ENCODE measurements at places on chromosomes 2 and 18. TPM values are rescaled to one million over a fixed set of nuclear protein-coding genes. Genes with fewer than 3 reads are reported as not detected.
A peak's percentile ranks its signal among the peaks of the same experiment; 100 is the strongest.

- no peak overlapping the region for H3K27ac ChIP-seq
- DNase-seq, result no peak
- no peaks in the 10 kb centered on the region for H3K4me1 ChIP-seq
- H3K27me3 ChIP-seq, result no peaks in the 10 kb centered on the region
- H3K36me3 ChIP-seq, result no peaks in the 10 kb centered on the region
- no peak overlapping the region for H3K4me3 ChIP-seq
Observed at GRCh38 chr2:235754357-235755207, 260.7 kb downstream of the AGAP1 start.

DNA sequence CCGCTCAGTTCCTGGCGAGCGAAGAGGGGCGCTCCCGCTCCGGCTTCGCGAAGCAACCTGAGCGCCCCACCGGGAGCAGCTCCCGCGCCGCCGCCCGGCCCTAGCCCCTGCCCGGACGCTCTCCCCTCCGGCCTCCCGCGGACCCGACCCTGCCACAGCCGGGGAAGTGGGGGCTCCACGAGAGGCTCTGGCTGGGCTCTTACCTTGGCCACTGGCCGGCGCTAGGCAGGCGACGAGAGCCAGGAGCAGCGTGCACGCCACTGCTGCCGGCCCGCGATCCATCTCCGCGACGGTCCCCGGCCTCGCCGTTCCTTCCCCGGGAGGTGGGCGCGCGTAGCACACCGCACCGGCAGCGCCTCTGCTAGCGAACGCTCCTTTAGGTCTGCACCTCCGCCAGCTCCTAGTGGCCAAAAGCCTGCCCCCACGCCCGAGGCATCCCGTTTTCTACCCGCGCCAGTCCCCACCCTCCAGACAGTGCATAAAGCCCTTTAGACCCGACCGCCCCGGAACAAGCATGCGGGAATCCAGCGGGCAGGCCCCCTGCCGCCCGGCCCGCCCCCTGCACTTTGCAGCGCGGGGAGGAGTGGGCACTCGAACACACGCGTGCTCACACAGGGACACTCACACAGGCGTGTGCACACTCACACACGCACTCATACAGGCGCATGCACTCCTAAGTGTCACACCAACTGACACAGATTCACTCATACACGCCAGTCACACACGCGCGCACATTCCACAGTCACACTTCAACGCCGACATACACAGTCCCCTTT lies at the start of gene LRP2:
TSS of gene LRP2 (minus strand) at position 417 of the 776 bp plus-strand sequence. CDS start at position 282, 135 bp downstream.
- DNase-seq, result no peak
- no peaks in the 10 kb centered on the region for H3K36me3 ChIP-seq
- H3K27me3 ChIP-seq, result no peaks in the 10 kb centered on the region
- H3K27ac ChIP-seq, result no peak within 1 kb of the TSS
- peaks cover 26% of the 10 kb centered on the region for H3K4me1 ChIP-seq
- H3K4me3 ChIP-seq, result peak within 1 kb of the TSS; percentile 47

- H3K27me3 ChIP-seq, result no peaks in the 10 kb centered on the region
- no peak overlapping the region for H3K27ac ChIP-seq
- no peaks in the 10 kb centered on the region for H3K4me1 ChIP-seq
- DNase-seq, result no peak
- H3K4me3 ChIP-seq, result no peak overlapping the region
- H3K36me3 ChIP-seq, result no peaks in the 10 kb centered on the region
Observed at GRCh38 chr18:48161911-48162698, 231.6 kb upstream of the SMAD2 start.

GRCh38 chr2:237699870-237700511 lies 72.6 kb downstream of the LRRFIP1 start:
- no peak overlapping the region for H3K27ac ChIP-seq
- no peaks in the 10 kb centered on the region for H3K36me3 ChIP-seq
- H3K27me3 ChIP-seq, result no peaks in the 10 kb centered on the region
- H3K4me1 ChIP-seq, result peaks cover 15% of the 10 kb centered on the region
- no peak overlapping the region for H3K4me3 ChIP-seq

DNA sequence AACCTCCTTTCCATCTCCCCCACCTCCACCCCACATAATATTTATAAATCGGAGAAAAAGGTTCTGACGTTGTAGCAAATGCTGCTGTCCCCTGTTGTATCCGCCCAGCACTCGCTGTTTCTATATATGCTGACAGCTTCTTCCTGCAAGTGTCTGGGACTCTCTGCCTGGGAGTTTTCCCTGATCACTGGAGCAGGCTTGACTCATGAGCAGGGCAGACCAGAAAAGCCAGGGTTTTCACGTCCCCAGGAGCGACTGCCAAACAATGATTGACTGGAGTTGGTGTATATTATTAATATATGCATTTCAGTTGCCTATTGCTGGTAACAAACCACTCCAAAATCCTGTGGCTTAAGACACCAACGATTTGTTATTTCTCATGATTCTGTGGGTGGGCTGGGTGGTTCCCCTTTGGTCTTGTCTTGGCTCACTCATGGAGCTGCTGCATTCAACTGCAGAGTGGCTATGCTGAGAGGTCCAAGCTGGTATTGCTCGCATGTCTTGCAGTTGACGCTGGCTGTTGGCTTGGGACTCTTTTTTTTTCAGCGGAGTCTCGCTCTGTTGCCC lies 21.2 kb upstream of the ASXL2 start:
- no peak overlapping the region for H3K27ac ChIP-seq
- no peaks in the 10 kb centered on the region for H3K36me3 ChIP-seq
- no peaks in the 10 kb centered on the region for H3K27me3 ChIP-seq

- H3K27ac ChIP-seq, result no peak overlapping the region
- no peak for DNase-seq
- H3K4me3 ChIP-seq, result no peak overlapping the region
- no peaks in the 10 kb centered on the region for H3K36me3 ChIP-seq
Observed at GRCh38 chr18:63017076-63017475, 301.7 kb downstream of the PHLPP1 start.

DNA sequence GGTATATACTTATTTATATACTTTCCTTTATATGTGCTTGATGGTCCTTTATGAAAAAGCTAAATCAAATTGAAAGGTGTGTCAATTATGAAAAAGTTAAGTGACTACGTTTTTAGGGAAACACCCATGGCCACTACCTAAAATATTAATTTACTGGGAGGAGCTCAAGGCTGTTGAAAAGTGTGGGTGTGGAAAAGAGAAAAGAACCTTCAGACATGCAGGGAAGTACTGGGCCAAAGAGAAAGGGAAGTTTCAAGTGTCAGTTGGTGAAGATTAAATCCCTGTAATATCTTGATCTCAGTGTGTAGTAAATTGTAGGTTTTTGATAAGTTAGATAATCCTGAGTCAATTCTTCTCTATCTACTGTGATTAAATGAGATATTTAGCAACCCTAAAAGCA lies 6.2 kb upstream of the GKN1 start:
- H3K4me3 ChIP-seq, result no peak overlapping the region
- no peak overlapping the region for H3K27ac ChIP-seq
- no peaks in the 10 kb centered on the region for H3K4me1 ChIP-seq
- H3K36me3 ChIP-seq, result no peaks in the 10 kb centered on the region
- no peaks in the 10 kb centered on the region for H3K27me3 ChIP-seq
- no peak for DNase-seq

GRCh38 chr2:127321303-127321702 lies 27.4 kb upstream of the ERCC3 start:
- H3K27me3 ChIP-seq, result no peaks in the 10 kb centered on the region
- H3K4me3 ChIP-seq, result no peak overlapping the region
- no peak for DNase-seq
- no peak overlapping the region for H3K27ac ChIP-seq
- no peaks in the 10 kb centered on the region for H3K4me1 ChIP-seq

DNA sequence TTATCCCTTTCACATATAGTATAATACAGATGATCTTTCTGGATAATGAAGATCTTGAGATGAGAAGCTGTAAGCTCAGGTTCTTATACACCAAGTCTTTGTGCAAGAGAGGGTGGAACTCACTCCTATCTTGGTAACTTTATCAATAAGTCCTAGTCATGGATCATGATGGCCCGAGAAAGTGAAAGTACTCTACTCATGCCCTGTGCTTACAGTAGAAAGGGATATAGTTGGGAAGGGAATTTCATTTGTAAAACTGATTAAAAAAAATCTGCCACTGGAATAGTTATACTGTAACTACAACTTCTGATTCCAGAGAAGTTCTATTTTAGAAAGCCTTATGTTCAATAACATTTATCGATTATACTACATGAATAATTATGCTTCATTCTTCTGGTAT lies 51.8 kb downstream of the MYO3B start:
- no peak overlapping the region for H3K27ac ChIP-seq
- DNase-seq, result no peak
- no peaks in the 10 kb centered on the region for H3K27me3 ChIP-seq
- H3K36me3 ChIP-seq, result no peaks in the 10 kb centered on the region
- H3K4me3 ChIP-seq, result no peak overlapping the region
- peaks cover 52% of the 10 kb centered on the region for H3K4me1 ChIP-seq

GRCh38 chr2:109523121-109523520 lies 90.6 kb downstream of the SEPTIN10 start:
- H3K4me3 ChIP-seq, result no peak overlapping the region
- peaks cover 9% of the 10 kb centered on the region for H3K4me1 ChIP-seq
- H3K36me3 ChIP-seq, result no peaks in the 10 kb centered on the region
- no peaks in the 10 kb centered on the region for H3K27me3 ChIP-seq
- H3K27ac ChIP-seq, result no peak overlapping the region

GRCh38 chr18:55286257-55286825 lies 301.7 kb downstream of the TCF4 start:
- no peak overlapping the region for H3K27ac ChIP-seq
- H3K36me3 ChIP-seq, result no peaks in the 10 kb centered on the region

Gene PLEK
- 224 TPM for total RNA-seq

Gene XIRP2
- not detected for total RNA-seq

Gene TMEM17
- total RNA-seq, result 0.86 TPM

Measured in Karpas-422 (cell line).